ENCODE measurements at places on chromosomes 2 and 18.

- no peak for DNase-seq
These were observed 33.7 kb upstream of the NTSR2 start for GRCh38 chr2:11703700-11704099.

DNA sequence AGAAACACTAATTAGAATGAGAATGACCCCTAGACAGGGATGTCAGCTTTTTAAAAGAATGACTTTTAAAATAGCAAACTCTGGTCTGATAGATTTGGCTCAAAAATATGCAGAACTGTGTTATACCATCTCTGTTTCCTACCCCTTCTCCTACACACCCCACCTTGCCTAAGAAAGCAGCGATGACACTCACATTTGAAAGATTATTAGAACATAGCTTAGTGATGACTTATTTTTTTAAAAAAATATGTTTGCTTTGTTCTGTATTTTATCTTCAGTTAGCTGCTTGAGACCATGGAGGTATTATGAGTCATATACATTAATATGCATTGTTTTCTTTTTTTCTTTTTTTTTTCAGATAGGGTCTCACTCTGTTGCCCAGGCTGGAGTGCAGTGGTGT, 176.7 kb upstream of the TPO start:
- no peak for DNase-seq

DNA sequence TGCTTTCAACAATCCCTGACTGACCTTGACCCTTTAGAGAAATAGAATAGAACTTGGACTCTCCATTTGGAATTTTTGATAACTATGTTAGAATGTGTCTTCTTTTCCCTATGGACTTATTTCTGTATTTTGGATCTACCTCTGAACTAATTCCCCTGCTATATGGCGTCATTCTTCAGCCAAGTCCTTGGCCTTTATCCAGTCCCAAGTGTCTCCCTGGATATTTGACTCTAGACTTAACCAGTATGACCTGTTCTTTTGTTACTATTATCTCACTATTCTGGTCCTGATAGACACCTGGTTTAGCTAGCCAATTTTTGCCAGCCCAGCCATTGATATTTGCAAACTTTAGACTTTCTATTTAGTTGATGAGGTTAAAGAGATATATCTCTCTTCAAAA, 186.8 kb downstream of the KCNS3 start:
- no peak for DNase-seq

- DNase-seq: no peak
These were observed 464.9 kb downstream of the CDH2 start for GRCh38 chr18:27712066-27712465.

GRCh38 chr2:33247365-33247764, 229.1 kb upstream of the RASGRP3 start:
- no peak for DNase-seq

GRCh38 chr18:28855524-28855923, 678.6 kb upstream of the CDH2 start:
- DNase-seq: peak; percentile 65
